ENCODE measurements at places on chromosomes 13 and 19. TPM values are rescaled to one million over a fixed set of nuclear protein-coding genes. Genes with fewer than 3 reads are reported as not detected.

Gene PLA2G4C
- 34.8 TPM for total RNA-seq

Gene TUBA3C
- not detected for total RNA-seq

Gene SERTM1
- 0.09 TPM for total RNA-seq

Gene KCNN4
- total RNA-seq, result 0.11 TPM

Gene TRPM4
- total RNA-seq, result 17.2 TPM

Gene DAND5
- total RNA-seq, result 0.34 TPM

Gene TNFSF13B
- 0.69 TPM for total RNA-seq

Gene PRR22
- total RNA-seq, result 0.33 TPM

Gene WASF3
- total RNA-seq, result 27.0 TPM

Gene OR4F17
- not detected for total RNA-seq

Gene CEACAM19
- 0.69 TPM for total RNA-seq

Gene ARHGAP35
- total RNA-seq, result 22.3 TPM

Gene ZNF793
- 0.86 TPM for total RNA-seq

Data from dermis lymphatic vessel endothelial cell (primary cell).